ENCODE measurements at places on chromosomes 1 and 21.

GRCh38 chr1:214476986-214477870, 74.2 kb downstream of the PTPN14 start:
- no peak overlapping the region for H3K27ac ChIP-seq
- H3K27me3 ChIP-seq: no peaks in the 10 kb centered on the region
- peaks cover 4% of the 10 kb centered on the region for H3K36me3 ChIP-seq
- peak overlapping the region; percentile 11 for H3K4me3 ChIP-seq
- DNase-seq: no peak
- peaks cover 30% of the 10 kb centered on the region for H3K4me1 ChIP-seq

DNA sequence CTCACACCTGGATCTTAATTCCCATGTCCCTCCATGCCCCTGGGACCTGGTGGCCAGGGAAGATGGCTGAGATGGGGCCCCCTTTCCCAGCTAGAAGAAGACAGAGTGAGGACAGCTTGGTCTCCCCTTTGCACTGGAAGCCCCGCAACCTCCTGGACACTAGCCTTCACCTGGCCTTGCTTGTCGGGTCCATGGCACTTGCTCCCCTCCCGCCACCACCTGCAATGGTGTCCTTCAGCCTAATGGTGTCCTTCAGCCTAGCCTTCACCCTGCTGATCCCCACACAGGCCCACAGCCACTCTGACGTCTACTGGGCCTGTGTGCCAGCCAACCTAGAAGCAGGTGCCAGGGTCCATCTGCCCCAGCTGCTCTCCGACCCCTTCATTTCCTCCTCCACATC, 45.9 kb upstream of the EDN2 start:
- H3K4me3 ChIP-seq: no peak overlapping the region
- no peaks in the 10 kb centered on the region for H3K4me1 ChIP-seq
- DNase-seq: no peak
- no peak overlapping the region for H3K27ac ChIP-seq

- no peak for DNase-seq
- peaks cover 5% of the 10 kb centered on the region for H3K36me3 ChIP-seq
Measured at GRCh38 chr1:211329764-211330201, 3.1 kb downstream of the TRAF5 start.

GRCh38 chr1:106523497-106523896, 533.0 kb upstream of the PRMT6 start:
- H3K4me1 ChIP-seq: peaks cover 9% of the 10 kb centered on the region
- DNase-seq: peak; percentile 64
- H3K36me3 ChIP-seq: no peaks in the 10 kb centered on the region
- H3K4me3 ChIP-seq: peak overlapping the region; percentile 39

- no peak overlapping the region for H3K27ac ChIP-seq
- H3K4me3 ChIP-seq: no peak overlapping the region
- H3K36me3 ChIP-seq: no peaks in the 10 kb centered on the region
- no peak for DNase-seq
Measured at GRCh38 chr1:187491082-187491720, 662.5 kb downstream of the PLA2G4A start.

- no peak overlapping the region for H3K4me3 ChIP-seq
- H3K27ac ChIP-seq: no peak overlapping the region
- DNase-seq: no peak
- H3K27me3 ChIP-seq: peaks cover 30% of the 10 kb centered on the region
- H3K4me1 ChIP-seq: peaks cover 4% of the 10 kb centered on the region
Measured at GRCh38 chr1:209807509-209807908, 1.6 kb upstream of the IRF6 start.

GRCh38 chr1:203591626-203592025, 35.0 kb upstream of the ATP2B4 start:
- H3K4me1 ChIP-seq: peaks cover 36% of the 10 kb centered on the region
- no peaks in the 10 kb centered on the region for H3K27me3 ChIP-seq
- no peaks in the 10 kb centered on the region for H3K36me3 ChIP-seq
- peak overlapping the region; percentile 61 for H3K4me3 ChIP-seq
- DNase-seq: no peak

GRCh38 chr1:180572760-180573159, 14.0 kb downstream of the OVAAL start:
- DNase-seq: no peak
- no peaks in the 10 kb centered on the region for H3K4me1 ChIP-seq
- no peak overlapping the region for H3K27ac ChIP-seq

GRCh38 chr1:232142403-232143314, 487.3 kb downstream of the SIPA1L2 start:
- H3K4me1 ChIP-seq: peaks cover 7% of the 10 kb centered on the region
- no peak overlapping the region for H3K27ac ChIP-seq
- DNase-seq: peak; percentile 53
- H3K27me3 ChIP-seq: no peaks in the 10 kb centered on the region
- H3K36me3 ChIP-seq: no peaks in the 10 kb centered on the region

DNA sequence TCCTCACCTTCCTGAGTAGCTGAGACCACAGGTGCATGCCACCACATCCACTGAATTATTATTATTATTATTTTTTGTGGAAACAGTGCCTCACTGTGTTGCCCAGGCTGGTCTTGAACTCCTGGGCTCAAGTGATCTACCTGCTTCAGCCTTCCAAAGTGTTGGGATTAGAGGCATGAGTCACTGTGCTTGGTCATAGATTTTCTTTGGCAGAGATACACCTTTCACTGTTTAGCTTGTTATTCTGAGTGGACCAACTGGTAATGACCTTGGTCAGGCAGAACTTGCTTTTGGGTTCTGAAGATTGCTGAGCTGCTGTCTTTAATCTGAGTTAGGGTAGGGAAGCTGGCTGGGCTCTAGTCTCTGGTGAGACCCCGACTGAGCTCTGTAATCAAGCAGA, 66.8 kb downstream of the DNAH14 start:
- no peaks in the 10 kb centered on the region for H3K36me3 ChIP-seq
- H3K4me1 ChIP-seq: no peaks in the 10 kb centered on the region
- H3K27ac ChIP-seq: no peak overlapping the region
- DNase-seq: no peak
- no peak overlapping the region for H3K4me3 ChIP-seq

DNA sequence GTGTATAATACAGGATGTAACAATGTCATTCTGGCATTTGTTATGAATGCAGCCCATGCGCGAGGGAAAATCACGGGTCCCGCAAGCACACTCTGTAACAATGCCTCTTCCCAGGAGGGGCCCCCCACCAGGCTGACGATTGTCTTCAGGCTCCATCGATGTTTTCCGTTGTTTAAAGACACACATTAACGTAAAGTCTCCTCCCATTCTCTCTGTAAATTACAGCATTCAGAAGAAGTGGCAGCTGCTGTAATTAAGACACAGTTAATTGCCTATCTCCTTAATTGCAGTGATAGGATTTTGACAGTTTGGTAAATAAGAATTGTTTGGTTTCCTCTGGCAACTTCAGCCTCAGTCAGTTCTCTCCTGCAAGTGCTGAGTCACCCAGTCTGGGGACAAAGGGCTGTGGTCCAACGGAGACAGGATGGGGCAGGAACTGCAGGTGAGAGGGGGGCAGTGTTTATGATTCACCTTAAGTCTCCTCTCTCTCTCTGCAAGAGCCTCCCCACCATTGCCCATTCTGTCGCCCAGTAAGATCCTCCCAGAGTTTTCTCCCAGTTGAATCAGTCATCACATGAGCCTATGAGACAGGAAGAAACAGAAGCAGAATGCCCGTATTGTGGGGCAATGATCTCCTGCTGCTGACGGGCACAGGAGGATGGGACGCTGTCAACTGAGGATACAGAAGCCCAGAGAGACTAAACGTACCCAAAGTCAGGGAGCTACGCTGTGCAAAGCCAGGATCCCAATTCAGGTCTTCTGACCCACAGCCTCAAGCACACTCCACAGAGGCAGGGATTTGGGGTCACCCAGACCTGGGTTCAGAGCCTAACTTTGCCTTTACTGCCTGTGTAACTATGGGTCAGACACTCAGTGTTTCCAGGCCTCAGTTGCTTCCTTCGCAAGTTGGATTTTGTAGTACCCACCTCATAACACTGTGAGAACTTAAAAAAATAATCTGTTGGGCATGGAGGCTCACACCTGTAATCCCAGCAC, 110.0 kb downstream of the ADSS2 start:
- no peaks in the 10 kb centered on the region for H3K27me3 ChIP-seq
- peak overlapping the region; percentile 45 for H3K27ac ChIP-seq
- peaks cover 5% of the 10 kb centered on the region for H3K4me1 ChIP-seq
- DNase-seq: peak; percentile 89

DNA sequence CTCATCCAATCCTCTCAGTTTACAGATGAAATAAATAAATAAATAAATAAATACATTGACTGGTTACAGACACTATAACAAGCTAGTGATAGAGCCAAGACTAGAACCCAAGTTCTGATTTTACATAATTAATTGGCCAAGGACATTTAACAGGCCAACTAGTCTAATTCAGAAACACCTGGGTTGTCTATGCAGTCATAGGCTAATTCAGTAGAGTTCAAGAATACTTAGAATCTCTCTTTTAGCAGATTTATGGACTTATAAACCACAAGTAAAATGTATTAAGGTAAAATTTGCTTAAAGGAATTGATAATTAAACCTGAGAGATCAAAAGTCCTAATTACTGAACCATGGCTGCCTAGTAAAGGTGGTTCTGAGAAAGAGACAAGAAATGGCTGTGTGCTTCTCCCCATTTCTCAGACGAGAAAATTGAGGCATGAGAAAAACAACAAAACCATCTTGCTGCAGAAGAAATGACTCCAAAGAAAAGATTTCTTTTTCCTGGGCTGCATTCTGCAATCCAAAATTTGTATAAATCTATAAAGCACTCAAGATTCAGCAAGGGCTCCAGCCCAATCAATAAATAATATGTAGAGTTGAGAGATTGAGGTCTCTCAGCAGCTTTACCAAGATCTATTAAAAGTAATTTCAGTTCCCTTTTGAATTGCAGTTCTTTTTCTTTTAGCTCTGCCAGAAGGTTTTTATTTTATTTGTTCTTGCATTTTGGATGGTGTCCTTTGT, 98.3 kb downstream of the DUSP10 start:
- H3K27ac ChIP-seq: no peak overlapping the region
- no peaks in the 10 kb centered on the region for H3K4me1 ChIP-seq
- DNase-seq: no peak

GRCh38 chr21:31967334-31967733, 94.5 kb downstream of the HUNK start:
- no peaks in the 10 kb centered on the region for H3K27me3 ChIP-seq
- H3K36me3 ChIP-seq: no peaks in the 10 kb centered on the region
- DNase-seq: no peak

- H3K27me3 ChIP-seq: no peaks in the 10 kb centered on the region
- no peak overlapping the region for H3K4me3 ChIP-seq
- no peak for DNase-seq
- H3K4me1 ChIP-seq: peaks cover 34% of the 10 kb centered on the region
- no peak overlapping the region for H3K27ac ChIP-seq
Measured at GRCh38 chr1:208206092-208206698, 38.0 kb downstream of the PLXNA2 start.

- no peak overlapping the region for H3K4me3 ChIP-seq
- H3K36me3 ChIP-seq: peaks cover 79% of the 10 kb centered on the region
- H3K4me1 ChIP-seq: peaks cover 3% of the 10 kb centered on the region
- no peaks in the 10 kb centered on the region for H3K27me3 ChIP-seq
- H3K27ac ChIP-seq: no peak overlapping the region
- no peak for DNase-seq
Measured at GRCh38 chr1:22104094-22104493, 38.8 kb downstream of the WNT4 start.

DNA sequence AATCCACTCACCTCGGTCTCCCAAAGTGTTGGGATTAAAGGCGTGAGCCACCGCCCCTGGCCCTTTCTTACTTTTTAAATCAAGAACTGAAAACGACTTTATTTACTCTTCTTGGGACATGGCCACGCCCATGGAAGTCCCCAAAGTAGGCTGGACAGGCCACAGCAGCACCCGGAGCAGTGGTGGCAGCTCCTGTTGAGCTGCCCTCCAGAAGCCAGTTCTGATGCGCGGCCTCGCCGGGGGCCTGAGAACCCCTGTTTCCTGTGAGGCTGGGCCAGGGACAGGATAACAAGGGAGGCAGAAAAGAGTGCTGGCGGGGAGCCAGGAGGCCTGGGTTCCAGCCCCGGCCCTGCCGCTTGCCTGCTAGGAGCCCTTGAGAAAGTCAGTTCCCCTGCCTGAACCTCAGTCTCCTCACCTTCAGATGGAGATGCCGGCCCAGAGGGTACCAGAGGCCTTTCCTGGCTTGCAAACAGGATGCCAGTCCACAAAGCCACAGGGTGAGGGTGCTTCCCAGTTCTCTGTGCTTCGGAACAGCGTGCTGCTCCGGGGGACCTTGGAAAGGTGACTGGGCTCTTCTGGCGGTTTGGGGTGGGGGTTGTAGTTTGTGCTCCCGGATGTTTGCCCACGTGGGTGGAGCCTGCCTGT, 59.4 kb downstream of the RUNX3 start:
- no peaks in the 10 kb centered on the region for H3K36me3 ChIP-seq
- no peaks in the 10 kb centered on the region for H3K4me1 ChIP-seq
- H3K27ac ChIP-seq: no peak overlapping the region
- no peak for DNase-seq

- H3K36me3 ChIP-seq: peaks cover 45% of the 10 kb centered on the region
- H3K27me3 ChIP-seq: no peaks in the 10 kb centered on the region
- H3K4me1 ChIP-seq: no peaks in the 10 kb centered on the region
- no peak for DNase-seq
- no peak overlapping the region for H3K4me3 ChIP-seq
Measured at GRCh38 chr1:153995640-153996039, 5.1 kb downstream of the RPS27 start.

- H3K27me3 ChIP-seq: no peaks in the 10 kb centered on the region
- H3K36me3 ChIP-seq: peaks cover 8% of the 10 kb centered on the region
- H3K4me1 ChIP-seq: peaks cover 13% of the 10 kb centered on the region
Measured at GRCh38 chr1:165828103-165828668, 772 bp downstream of the UCK2 start.

DNA sequence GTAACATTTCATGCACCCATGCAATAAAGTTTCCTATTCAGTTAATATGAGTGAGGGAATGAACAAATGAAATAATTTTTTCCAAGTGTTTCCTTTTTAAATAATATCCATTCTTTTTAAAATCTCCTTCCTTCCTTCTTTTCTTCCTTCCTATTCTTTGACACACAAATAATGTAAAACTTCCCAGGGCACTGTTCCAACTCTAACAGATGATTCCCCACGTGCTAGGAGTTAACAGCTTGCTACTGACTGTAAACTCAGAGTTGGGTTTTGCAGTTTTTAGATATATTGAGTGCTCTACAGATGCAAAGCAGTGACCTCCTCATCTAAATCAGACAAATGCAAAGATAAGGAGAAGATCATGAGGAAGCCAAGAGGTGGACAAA, 54.0 kb upstream of the POU2F1 start:
- peak overlapping the region; percentile 88 for H3K4me3 ChIP-seq
- H3K4me1 ChIP-seq: peaks cover 9% of the 10 kb centered on the region
- no peaks in the 10 kb centered on the region for H3K27me3 ChIP-seq

DNA sequence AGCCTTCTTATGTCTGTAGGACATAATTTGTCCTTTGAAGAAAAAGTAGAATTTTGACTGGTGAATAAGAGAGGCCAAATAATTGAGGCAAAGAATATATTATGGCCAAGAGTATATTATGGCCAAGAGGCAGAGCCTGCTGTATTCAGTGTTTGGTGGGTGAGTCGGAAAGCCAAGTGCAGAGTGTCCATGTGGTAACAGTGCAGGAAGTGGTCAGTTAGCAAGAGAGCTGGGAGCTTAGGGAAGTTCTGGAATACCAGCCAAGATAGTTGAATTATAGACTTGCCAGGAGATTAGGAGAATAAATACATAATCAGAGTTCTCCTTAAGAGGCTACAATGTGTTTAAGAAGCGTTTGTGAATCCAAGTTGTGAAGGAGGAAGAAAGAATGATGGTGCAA, 131.5 kb upstream of the LMO4 start:
- no peaks in the 10 kb centered on the region for H3K27me3 ChIP-seq
- no peak for DNase-seq
- no peak overlapping the region for H3K27ac ChIP-seq
- no peaks in the 10 kb centered on the region for H3K36me3 ChIP-seq
- H3K4me3 ChIP-seq: no peak overlapping the region
